ENCODE measurements at places on chromosomes 6 and 20.

DNA sequence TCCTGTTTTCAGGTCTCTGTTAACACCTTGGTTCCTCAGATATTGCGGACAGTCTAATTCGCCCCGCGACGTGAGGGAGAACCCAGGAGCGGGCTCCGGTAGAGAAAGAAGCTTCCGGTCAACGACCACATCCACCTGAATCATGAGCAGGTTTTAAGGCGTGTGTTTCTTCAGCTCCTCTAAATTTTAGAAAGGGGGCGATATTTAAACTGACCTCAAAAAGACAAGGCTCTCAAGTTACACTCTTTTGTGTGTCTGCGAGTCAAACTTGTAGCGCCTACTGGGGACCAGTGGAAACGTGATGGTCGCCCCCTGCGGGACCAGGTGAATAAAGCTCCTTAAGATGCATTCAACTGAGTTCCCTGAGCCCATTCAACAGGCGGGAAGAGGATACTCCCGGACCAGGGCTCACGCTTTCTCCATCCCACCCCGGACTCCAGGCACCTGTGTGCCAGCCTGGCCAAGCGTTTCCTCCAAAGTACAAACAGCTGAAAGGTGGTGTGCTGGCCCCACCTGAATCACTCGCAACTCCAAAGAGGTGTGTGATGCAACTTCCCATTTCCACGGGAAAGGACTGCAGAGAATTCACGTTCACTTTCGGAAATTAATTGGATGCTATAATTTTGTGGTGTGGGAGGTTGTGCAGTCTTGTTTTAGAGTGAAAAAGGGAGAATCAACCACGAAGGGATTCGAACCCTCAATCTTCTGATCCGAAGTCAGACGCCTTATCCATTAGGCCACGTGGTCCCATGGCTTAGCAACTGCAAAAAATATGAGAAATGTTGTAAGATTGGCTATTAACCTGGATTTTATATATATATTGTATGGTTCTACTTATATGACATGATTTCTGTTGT is 17.0 kb downstream of the GPX5 start:
- DNase-seq, result peak; percentile 90

DNA sequence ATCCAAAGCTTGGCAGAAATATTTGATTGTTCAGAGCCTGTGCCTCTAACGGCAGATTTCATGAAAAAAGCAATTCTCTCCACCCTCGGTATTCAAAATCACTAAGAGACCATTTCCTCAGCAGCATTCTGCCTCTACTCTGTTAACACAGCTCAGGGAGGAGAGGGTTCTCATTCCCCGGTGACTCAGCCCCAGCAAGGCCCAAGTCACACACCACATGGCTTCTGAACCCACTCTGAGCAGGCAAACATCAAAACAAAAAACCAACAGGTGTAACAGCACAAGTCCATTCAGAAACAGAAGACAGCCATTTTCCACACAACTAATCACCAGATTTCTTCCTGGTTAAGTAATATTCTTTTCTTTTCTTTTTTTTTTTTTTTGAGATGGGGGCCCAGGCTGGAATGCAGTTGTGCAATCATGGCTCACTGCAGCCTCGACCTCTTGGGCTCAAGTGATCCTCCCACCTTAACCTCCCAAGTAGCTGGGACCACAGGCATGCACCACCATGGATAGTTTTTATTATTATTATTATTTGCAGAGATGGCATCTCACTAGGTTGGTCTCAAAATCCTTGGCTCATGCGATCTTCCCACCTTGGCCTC is 55.4 kb downstream of the GFOD1 start:
- DNase-seq, result no peak

DNA sequence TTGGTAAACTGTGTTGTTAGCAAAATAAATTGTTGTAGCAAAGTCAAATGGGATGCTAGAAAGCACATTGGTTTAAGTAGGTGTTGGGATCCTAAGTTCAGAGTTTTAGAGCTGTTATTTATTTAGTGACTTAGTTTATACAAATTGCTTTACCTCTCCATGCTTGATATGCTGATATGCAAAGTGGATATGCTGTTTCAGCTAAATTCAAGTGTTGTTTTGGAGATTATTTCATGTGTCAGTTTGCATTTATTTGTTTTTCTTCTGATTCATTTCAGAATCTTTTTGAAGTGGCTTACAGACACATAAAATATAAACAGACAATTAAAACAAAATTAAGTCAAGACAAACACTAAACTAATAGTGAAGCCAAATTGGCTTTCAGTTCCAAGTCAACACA is 203.5 kb downstream of the ADGRB3 start:
- peak; percentile 69 for DNase-seq

GRCh38 chr6:16355238-16355637 is 116.9 kb downstream of the GMPR start:
- DNase-seq, result no peak

DNA sequence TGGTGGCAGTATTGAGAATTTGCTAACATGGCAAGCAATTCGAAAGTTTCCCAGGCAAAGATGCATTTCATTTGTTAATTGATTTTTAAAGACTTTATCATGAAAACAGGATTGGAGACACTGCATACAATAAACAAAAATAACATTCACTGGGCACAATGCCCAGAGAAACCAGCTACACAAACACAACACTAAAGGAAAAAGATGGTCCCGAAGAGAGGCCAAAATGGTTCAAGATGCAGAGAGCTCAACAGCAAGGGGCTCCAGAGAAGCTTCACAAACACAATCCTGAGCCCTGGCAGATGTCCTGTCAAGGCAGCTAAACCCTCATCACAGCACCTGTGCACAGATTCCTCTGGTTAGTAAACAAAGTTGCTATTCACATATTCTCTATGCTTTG is 79.3 kb downstream of the INSM1 start:
- DNase-seq, result peak; percentile 93

DNA sequence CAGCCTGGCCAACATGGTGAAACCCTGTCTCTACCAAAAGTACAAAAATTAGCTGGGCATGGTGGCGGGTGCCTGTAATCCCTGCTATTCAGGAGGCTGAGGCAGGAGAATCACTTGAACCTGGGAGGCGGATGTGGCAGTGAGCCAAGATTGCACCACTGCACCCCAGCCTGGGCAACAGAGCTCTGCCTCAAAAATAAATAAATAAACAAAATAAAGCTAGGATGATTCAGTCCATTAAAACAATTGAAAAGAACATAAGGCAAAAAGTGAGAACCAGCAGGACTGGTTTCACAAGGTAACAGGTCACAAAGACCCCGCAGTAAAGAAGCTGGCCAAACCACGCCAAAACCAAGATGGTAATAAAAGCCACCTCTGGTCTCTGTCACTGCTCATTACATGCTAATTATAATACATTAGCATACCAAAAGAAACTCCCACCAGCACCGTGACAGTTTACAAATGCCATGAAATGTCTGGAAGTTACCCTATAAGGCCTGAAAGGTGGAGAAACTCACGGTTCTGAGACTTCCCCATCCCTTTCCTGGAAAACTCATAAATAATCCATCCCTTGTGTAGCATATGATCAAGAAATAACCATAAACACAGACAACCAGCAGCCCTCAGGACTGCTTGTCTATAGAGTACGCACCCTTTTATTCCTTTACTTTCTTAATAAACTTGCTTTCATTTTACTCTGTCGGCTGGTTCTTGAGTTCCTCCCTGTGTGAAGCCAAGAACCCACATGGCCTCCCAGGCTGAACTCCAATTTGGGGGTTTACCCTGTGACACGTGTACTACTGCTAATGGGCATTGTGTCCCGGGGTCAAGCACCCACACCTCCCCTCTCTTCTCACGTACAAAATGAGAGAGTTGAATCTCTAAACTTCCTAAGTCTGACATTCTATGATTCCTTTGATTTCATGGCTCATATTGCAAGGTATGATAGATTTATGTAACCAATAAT is 10.2 kb downstream of the LAMA4 start:
- no peak for DNase-seq

GRCh38 chr20:4966826-4967751 is 34.2 kb downstream of the SLC23A2 start:
- no peak for DNase-seq

DNA sequence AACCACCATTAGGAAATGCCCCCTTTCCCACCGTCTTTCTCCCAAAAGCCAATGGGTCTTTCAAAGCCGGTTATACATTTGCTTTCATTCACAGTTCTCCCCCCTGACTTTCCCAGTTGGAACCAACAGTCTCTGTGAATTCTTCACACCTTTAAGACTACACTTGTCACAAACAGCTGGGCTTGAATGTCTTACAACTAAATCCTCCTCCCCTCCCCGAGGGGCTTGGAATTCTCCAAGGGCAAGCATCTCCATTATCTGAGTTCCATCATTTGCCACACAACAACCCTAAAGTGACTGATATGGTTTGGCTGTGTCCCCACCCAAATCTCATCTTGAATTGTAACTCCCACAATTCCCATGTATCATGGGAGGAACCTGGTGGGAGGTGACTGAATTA is 12.9 kb downstream of the ZFP64 start:
- no peak for DNase-seq

DNA sequence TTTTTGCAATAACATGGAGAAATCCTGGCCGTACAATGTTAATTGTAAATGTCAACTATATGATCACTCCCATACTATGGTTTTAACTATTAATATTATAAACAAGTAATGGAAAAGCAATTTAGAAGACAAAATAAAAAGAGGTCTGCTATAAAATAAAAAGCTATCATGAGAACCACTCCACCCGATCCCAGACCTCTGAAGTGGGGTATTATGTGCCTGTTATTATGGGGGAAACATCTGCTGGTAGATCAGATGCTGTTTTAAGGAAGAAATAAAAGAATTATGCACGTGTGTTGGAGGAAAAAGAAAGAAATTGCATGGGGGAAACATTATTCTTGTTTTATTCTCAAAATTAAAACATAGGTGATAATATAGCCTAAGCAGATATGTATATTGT is 615.7 kb upstream of the ARID1B start:
- no peak for DNase-seq

DNA sequence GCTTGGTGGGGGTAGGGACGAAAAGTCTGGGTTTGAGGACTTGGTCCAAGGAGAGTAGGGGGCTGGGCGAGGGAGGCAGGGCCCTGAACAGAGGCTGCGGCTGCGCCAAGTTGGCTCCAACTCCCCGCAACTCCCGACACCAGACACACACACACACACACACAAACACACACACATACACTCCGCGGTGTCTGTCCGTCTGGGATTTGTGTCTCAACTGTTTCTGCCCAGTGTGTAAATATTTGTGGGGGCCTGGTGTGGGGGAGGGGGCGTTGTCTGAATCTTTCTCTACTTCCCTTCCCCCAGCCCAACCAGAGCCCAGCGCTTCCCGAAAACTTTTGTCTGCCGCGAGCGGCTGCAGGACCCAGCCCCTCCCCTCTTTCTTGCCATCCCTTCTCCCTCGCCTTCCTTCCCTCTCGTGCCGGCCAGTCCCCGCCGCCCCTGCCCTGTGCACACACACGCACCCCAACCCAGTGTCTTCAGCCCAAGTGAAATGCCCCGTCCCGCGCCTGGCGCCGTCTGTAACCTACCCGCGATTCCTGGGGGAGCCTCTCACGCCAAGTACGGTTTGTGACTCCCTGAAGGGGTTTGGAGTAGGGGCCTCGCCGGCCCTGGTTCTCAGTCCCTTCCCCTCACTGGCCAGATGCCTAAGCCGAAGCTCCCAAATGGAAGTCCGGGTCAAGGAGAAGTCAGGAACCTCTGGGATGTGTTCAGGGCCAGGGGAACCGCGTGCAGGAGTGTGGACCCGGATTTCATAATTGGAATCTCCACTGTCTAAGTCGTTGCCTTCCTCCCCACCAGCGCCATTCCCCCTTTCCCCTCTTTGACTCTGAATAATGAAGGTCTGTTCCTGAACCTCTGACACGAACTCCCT is 904 bp downstream of the MDFI start:
- DNase-seq, result peak; percentile 97

DNA sequence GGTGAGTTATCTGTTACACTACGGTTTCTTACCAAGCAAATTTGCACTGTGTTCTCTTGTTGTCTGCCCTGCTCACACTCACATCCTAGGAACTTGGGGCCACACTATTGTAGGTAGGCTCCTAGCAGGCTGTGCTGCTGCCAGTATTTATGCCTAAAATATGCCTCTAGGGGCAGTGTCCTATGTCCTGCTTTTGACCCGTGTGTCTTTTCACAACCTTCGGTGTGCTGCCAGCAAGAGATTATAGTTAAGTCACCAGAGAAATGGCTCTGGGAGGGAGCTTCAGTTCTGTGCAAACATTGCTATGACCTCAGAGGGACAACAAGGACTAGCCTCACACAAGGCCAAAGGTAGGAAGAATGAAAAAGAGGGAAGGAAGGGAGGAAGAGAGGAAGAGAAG is 8.9 kb upstream of the TAAR5 start:
- no peak for DNase-seq

GRCh38 chr6:137894779-137895385 is 27.8 kb downstream of the TNFAIP3 start:
- DNase-seq, result no peak

DNA sequence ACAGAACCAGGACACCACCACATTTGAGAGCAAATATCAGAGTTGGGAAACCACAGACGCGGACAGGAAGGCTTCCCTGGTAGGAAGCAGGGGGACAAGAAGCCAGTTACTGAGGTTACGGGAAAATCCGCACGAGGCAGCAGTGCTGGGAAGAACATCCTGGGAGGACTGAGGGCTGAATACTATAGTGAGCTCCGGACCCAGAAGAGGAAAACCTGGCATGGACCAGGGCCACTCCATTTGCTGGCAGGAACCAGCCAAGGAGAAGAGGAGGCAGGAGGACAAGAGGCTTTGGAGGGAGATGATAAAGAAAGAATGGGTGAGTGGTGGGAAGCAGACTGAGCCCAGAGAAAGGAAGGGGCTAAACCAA is 6.1 kb upstream of the DSN1 start:
- no peak for DNase-seq

DNA sequence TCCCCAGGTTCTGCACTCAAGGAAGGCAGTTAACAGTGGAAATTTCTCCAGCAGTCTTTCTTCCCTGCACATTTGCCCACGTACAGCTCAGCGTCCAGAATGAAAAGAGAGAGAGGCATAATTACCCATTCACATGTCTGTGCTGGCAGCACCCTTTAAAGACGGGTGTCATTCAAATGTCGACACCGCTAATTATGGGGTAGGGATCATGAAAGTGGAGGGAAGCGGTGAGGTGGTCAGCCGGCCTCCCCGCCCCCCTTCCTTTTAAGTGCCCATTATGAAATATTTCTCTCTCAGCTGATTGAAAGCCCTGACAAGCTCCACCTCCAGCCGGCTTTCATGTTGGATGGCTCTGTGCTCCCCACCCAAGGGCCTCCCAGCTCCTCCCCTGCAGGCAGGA is 246.1 kb downstream of the BMP7 start:
- no peak for DNase-seq

DNA sequence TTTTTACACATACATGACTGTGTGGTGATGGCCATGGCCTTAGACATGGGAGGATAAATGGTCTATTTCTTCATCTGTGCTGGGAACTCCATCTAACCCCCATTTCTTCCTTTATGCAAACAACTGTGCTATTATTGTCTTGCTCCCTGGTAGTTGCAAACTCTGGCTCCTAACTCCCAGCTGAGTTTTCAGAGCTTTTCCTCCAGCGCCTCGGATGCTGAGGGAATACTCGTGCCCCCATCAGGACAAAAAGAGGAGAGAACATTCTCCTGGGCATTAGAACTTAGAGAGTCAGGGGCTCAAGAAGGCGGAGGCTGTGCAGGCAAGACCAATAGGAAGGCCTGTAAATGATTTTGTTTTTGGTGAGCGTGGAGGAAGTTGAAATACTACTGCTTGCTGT is 2.1 kb downstream of the DAAM2 start:
- peak; percentile 78 for DNase-seq

GRCh38 chr20:7984192-7984591 is 35.4 kb downstream of the TMX4 start:
- no peak for DNase-seq

Measured in lung (tissue), 17 donors.